CD4-positive, alpha-beta T cell treated with Interleukin-15 for 1 hour (primary cell): ENCODE measurements at places on chromosomes 1 and 21.
A peak's percentile ranks its signal among the peaks of the same experiment; 100 is the strongest.

DNA sequence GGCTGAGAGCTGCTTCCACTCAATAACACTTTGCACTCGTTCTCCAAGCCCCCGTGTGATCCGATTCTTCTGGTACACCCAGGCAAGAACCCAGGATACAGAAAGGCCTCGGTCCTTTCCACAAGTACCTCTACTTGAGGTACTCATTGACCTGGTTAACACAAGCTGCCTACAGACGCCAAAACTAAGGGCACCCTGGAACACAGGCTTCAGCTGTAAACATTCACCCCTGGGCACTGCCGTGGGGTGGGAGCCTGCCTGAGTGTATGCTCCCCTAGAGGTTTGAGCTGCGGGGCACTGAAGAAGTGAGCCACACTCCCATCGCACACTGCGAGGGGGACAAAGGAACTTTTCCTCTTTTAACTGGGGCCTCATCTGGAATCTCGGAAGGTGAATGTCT is 30.5 kb downstream of the LRRC3 start:
- no peak for DNase-seq

- no peak for DNase-seq
Measured at GRCh38 chr1:200075938-200076546, 48.5 kb downstream of the NR5A2 start.

DNA sequence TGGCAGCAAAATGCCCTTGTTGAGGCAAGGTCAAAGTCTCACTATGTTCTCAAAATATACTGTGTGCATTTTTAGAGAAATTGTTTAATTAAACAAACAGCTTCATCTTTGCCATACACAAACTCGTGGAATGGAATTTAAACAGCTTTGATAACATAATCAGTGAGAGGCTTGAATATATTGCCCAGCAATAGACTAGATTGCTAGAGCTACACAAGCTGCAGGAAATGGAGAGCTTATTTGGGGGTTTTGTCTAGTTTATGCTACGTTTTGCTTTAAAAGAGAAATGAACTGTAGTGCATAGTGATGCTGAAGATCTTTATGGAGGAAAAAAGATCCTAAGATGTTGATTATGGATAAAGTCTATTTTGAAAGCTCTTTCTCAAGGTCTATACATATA is 166.8 kb upstream of the HMCN1 start:
- DNase-seq = no peak

- no peak for DNase-seq
Measured at GRCh38 chr1:234230414-234230862, 142.8 kb upstream of the COA6 start.

DNA sequence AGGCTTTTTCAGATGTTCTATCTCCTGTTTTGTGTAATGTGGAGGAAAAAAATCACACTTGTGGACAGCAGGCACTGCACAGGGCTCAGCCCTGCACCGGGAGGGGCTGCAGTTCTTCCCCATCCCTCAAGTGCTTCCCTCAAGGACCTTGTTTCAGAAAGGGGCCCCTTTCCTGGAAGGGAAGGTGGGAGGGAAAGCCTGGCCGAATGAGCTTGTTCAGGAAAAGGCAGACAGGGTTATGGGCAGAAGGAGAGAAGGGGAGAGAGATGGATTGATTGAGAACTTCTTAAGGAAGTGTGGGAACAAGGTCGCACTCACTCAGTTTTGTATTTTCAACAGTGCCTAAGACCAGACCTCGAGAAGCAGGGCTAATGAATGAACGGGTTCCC is 41.2 kb downstream of the OLFML2B start:
- DNase-seq = no peak

DNA sequence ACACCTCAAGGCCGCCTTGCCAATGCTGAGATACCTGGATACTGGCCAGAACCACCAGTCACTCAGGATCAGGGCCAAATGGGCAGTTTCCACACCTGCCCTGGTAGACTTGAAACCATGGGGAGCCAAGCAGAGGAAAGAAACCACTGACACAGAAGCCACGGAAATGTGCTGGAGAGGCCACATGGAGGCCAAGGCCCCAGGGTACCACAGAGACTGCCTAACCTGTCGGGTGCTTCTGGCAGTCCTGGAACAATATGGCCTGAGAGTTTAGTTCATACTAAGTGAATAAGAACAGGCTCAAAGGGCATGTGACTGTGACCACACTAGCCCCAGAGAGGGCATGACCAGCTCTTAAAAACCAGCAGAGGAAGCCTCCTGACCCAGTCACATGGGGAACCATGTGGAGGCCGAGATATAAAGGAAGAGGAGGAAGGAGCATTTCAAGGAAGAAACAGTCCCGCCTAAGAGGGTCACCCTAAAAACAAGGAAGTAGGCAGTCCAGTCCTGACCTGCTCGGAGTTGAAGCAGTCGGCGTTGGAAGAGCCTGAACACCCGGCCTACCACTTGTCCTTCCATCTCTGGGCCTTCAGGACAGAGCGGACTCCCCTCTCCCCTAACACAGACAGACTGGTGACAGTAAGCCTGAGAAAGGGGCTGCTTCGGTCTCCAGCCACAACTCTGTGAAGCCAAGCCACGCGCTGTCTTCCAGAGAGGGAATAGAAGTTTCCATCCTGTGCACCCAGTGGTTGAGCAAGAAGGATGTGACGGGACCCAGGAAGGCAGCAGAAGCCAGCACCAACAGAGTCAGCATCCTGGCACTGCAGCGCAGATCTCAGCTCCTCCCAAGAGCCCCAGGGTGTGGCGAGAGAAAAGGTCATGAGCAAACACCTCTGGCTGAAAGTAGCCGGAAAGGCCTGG is at the start of gene DENND2D:
TSS of gene DENND2D (minus strand) at position 766 of the 921 bp plus-strand sequence. CDS start at position 579, 187 bp downstream.
- DNase-seq = peak; percentile 71

DNA sequence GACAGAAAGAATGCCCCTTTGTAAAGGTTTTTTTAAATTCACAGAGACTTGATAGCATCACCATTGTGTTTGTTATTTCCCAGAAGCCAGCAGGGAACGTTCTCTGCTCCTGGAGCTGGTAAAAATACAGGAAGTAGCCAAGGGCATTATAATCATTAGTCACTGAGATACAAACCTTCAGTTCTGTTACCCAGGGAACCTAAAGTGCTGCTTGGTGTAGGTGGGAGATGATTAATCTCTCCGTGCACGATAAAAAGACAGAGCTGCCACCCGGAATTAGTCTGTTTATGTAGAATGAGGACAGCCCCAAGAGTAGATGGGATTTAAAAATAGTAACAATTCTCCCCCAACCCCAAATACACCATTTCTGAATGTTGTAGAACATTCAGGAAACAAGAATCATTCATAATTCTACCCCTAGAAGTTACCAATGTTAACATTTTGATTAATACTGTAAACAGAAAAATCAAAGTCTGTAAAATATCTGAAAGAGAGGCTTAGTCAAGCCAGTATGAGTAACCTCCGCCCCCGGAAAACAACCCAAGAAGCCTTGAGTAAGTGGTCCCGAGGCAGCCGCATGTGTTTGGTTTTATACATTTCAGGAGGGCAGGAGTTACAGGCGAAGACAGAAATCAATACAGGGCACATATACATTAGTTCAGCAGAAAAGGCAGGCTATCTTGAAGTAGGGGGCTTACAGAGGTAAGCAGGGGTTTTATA is 45.3 kb upstream of the CTBS start:
- no peak for DNase-seq

DNA sequence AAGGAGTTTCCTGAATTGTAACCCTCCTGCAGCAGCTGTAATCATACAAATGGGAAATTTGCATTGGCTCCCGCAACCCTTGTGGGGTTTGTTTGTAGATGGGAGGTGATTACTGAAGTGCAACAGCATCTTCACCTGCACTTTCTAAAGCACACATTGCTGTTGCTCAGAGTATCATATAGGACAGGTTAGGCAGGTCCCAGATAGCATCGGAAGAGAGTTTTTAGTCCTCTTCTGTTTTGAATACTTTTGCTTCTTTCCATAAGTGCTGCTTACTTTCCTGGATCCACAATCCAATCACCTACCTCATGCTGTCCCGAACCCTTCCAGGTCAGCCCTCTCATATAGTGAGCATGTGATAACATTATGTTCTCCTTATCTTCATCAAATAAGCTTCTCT is 300.4 kb downstream of the PTPRC start:
- no peak for DNase-seq

DNA sequence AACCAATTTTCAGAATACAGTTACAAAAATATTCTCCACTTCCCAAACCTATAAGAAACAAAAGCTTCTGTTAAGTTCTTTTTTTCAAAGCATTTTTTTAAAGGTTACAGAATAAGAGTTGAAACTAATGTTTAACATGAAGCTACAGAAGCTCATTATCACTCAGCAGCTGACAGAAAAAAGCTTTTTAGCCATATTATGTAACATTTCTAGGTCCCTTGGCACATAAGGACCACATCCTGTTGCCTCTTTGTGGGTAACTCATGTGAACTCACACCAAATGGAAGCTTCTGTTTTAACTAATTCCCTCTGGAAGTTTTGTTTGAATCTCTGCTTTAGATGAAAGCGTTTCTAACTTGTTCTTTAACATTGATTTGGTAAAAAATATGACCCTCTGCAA is 242.5 kb upstream of the TMPRSS15 start:
- DNase-seq = no peak

DNA sequence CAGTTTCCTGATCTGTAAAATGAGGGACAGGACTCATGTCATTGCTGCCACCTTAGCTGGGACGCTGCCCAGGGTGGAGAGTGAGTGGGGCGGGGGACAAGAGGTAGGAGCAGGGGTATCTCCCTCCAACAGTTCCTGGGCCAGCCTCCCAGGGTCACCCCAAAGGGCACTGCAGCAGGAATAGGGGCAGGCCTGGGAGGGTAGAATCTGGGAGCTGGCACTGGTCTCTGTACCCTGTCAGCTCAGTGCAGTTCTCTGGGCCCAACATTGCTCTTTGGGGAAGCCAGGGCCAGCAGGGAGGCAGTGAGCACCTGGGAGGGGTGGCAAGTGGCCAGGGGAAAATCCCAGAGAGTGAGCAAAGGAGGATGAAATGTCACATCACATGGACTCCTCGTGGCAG is 55.8 kb downstream of the ELK4 start:
- no peak for DNase-seq

GRCh38 chr21:28336314-28336713 is 656.4 kb downstream of the LTN1 start:
- DNase-seq = no peak

GRCh38 chr1:110591956-110592355 is 14.2 kb downstream of the KCNA2 start:
- DNase-seq = no peak

DNA sequence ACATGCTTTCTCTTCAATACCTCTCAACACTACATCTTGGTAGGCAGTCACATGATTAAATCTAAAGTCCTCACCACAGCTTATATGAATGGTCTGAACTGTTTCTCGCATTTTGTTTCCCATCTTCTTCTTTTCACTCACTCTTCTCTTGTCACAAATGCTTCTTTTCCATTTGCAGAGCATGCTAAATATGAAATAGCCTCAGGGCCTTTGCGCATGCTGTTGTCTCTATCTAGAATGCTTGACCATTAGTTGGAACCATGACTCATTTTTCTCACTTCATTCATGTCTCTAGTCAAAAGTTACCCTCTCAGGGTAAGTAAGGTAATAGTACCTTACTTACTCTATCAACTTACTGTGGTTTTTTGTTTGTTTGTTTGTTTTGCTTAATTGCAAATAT is 239.7 kb downstream of the PTPRC start:
- no peak for DNase-seq

DNA sequence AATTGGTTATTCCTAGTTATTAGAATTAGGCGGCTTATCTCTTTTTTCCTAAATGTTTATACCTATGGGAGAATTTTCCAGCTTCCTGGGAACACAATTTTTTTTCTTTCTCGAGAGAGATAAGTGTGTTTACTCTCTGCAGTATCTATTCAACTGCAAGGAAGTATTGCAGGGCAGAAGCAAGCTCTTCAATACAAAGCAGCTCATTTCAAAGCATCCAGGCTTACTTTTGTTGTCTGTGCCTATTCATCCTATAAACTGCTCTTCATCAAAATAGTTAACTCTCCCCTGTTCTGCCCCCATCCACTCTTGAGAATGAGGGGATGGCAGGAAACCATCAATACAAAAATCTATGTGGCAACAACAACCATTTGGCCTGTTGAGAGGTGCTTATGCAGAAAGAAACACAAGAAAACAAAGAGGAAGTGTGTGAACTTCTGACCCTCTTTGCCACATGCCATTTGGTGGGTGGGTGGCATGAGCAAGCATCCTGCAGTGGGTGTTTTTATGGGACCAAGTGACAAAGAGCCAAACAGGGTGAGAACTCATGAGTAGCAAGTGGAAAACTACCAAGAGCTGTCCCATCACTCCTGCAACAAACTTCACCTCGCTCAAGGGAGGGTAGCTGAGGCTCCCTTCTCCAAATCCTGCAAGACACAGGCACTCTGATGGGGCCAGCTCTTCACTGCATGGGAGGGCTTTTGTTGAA is 50.6 kb upstream of the MRPS6 start:
- DNase-seq = peak; percentile 46

GRCh38 chr1:44826375-44827196 is 16.5 kb downstream of the PTCH2 start:
- DNase-seq = peak; percentile 59

GRCh38 chr1:225745273-225745672 is 32.4 kb upstream of the SRP9 start:
- DNase-seq = no peak

- DNase-seq = peak; percentile 47
Measured at GRCh38 chr1:86429835-86430234, 5.9 kb downstream of the CLCA2 start.

DNA sequence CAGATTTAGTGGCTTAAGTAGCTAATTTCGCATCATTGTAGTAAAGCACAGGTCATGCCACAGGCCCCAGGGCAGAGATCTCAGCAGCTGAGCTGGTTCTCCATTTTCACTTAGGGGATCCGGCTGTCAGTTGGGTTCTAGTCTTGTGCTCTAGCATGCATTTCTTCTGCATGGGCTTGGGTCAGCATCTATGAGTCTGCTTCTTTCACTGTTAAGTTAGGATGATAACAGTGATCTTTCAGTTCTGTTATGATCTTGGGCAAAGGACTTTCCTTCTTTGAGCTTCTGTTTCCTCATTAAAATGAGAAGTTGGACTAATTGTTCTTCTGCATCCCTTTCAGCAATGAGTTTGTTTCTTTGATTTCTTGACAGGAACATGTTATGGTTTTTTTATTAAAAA is 123.6 kb upstream of the DNAH14 start:
- no peak for DNase-seq
